ENCODE measurements at places on chromosomes 4 and X. TPM values are rescaled to one million over a fixed set of nuclear protein-coding genes. Genes with fewer than 3 reads are reported as not detected.

GRCh38 chr4:106615961-106616360, 247.4 kb upstream of the GIMD1 start:
- no peak overlapping the region for H3K27ac ChIP-seq
- no peak for DNase-seq
- no peaks in the 10 kb centered on the region for H3K36me3 ChIP-seq
- H3K4me1 ChIP-seq: no peaks in the 10 kb centered on the region
- H3K27me3 ChIP-seq: no peaks in the 10 kb centered on the region
- no peak overlapping the region for H3K4me3 ChIP-seq

GRCh38 chr4:163558539-163559044, 64.1 kb downstream of the TMA16 start:
- no peaks in the 10 kb centered on the region for H3K4me1 ChIP-seq
- DNase-seq: no peak
- no peak overlapping the region for H3K4me3 ChIP-seq
- peaks cover 3% of the 10 kb centered on the region for H3K27me3 ChIP-seq
- no peaks in the 10 kb centered on the region for H3K36me3 ChIP-seq

DNA sequence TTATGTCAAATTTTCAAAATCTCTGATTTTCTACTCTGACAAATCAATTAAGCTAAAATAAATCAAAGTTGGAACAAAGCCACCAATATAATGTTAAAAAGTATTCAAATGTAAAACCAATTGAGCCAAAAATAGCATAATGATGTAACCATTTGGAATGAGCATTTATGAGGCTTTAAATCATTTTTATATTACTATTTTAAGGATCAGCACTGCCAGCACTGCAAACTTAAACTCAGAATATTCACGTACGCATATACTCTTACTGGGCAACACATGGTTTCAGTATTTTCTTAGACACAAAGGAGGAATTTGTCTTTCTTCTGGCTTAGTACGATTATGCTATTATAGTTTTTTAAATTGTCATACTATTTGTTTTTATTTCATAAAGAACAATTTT, 52.2 kb downstream of the AFAP1 start:
- no peak for DNase-seq
- no peaks in the 10 kb centered on the region for H3K4me1 ChIP-seq
- H3K4me3 ChIP-seq: no peak overlapping the region

DNA sequence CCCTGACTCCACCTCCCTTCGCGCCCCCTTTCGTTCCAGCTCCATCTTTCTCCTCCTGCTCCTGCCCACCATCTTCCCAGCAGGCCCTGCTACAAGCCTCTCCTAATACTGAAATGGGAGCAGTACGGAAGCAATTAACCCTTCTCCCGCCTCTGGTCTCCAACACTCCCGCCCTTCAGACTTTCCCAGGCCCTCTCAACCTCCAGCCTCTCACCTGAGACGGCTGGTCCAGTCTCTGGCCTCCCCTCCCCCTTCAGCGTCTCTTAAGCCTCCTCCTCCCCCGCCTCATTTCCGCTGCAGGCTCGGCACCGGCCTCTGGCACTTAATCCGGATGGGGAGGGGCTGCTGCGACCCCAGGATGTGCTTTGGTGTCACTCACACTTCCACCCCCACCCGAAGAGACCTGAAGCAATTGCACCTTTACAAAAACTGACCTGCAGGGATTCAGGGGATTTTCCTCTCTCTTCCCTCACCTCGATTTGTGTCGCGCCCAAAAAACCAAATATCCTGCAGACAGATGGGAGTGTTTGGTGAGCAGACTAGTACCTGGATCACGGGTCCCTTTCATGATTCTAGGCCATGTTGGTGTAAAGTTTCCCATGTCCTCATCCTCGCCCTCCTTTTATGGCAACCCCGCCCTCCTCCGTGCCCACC, 657 bp downstream of the TCEAL8 start:
- no peaks in the 10 kb centered on the region for H3K27me3 ChIP-seq
- H3K36me3 ChIP-seq: no peaks in the 10 kb centered on the region
- H3K4me1 ChIP-seq: no peaks in the 10 kb centered on the region
- peak overlapping the region; percentile 65 for H3K4me3 ChIP-seq
- peak; percentile 26 for DNase-seq
- peak overlapping the region; percentile 62 for H3K27ac ChIP-seq

Gene KCNIP4
- not detected for total RNA-seq

Gene MCTS1
- 26.5 TPM for total RNA-seq

Gene JAKMIP1
- total RNA-seq: not detected
